Stimulated activated CD4-positive, alpha-beta T cell treated with anti-CD3 and anti-CD28 coated beads, Interleukin-1b, Interleukin-23, amount 100 ng/mL, for 4 hours (primary cell): ENCODE measurements at places on chromosomes 12 and 14.

GRCh38 chr14:34201909-34202637 is 251.2 kb upstream of the EGLN3 start:
- no peak for DNase-seq

- DNase-seq: no peak
These were observed 491.7 kb upstream of the LMO3 start for GRCh38 chr12:17097674-17098073.

- DNase-seq: no peak
These were observed 28.8 kb downstream of the SCARB1 start for GRCh38 chr12:124834822-124835221.

DNA sequence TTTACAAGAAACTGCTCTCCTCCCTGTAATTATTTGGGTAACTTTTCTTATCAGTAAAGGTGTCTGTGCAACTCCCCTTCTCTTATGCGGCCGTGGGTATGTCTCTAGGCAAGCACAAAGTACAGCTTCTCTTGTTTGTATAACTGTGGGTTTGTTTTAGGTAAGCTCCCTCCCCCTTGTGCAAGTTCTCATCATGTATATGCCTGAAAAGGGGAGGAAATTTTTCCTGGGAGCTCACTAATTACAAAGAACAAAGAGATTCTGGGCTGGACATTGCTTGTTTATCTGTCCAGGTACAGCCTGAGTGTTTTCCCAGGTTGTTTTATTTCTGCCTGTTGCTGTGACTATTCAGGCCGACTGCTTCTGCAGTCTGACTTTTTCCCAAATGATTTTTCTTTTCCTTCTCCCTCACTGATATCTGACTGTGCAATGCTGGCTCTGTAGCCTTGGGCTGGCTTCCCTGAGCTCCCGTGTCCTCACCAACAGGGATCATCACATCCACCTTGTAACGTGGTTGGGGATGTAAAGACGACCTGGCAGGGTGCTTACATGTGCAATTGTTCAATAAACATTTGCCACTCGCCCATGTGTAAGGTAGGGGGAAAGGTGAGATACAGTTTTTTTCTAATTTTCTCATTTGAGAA is 916.5 kb downstream of the AACS start:
- DNase-seq: no peak
